NCI-H82 (cell line): ENCODE measurements at places on chromosomes 12 and 14.
A peak's percentile ranks its signal among the peaks of the same experiment; 100 is the strongest.

DNA sequence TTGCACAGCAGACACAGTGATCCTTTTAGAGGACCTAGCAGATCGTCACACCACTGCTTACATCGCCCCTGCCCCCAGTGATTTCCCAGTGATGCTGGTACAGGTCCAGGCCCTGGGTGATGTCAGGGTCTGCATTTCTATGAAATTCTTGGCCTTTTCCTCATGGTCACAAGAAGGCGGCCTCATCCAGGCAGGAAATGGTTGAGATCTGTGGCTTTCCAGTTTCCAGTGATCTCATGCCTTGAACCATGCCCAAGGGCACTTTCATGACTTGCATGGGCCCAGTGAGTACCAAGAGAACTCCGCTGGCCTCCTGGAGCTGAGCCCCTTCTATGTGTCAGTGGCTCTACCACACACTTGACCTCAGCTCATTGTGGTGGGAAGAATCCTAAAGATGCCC, 41.9 kb upstream of the BDKRB2 start:
- DNase-seq, result no peak

DNA sequence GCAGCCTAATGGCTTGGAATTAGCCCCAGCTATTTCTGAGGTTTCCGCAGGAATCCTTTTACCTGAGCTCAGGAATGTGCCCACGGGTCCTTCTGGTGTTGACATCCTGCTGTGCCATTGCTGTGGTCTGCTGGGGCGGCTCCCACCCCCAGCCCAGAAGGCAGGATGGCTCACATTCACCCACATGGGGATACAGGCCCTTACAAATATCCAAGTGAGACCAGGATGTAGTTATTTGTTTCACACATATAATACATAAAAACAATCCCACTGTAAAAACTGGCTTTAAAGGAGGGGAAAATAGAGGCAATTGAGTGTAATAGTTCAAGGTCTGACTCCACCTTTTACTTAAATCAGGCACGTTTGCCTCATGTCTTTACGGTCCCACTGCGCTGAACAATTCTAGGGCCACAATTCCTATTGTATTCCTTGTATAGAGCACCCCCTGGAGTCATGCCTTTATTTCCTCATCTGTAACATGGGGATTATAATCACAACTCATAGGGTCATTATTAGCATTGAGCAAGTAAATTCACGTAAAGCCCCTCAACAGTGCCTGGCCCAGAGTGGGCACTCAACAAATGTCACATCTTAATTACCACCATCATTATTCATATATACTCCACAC, 57.2 kb upstream of the FICD start:
- peak; percentile 25 for DNase-seq

GRCh38 chr14:78197051-78197450, 26.9 kb downstream of the NRXN3 start:
- DNase-seq, result no peak

DNA sequence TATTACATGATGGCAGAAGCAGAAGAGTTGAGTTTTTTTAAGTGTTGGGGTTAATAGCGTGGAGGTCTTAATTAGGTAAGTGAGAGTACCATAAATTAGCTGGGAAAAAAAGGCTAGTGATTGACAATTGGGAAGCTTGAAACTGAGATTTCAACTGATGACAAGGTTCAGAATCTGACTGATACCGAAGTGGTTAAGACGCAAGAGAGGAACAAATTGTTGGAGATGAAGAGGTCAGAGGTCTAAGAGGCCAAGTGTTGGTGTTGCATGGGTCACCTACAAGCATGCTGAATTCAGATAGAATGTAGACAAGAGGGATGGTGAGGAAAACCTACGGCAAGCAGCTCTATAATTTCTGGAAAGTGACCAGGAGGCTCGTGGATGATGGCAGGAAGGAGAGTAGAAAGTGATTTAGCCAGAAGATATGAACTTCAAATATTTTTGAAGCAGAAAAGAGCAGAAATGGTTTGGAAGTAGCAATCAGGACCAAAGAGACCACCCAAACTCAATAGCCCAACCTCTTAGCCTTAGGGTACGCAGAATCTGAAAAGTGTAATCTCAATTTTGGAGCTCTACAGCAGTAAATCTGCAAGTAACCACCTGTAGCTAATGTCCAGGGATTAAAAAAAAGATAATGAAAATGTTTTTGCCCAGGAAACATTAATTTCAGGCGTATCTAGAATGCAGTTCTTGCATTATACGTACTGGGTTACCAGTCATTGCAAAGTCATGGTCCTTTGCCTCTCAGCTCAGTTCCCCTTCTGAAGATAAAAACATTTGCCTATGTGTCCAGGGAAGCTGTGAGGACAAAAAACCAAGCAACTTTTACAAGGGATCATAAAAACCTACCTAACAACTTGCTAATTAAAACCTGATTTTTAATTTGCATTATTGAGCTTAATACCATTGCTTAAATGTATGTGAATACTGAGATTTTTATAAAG, 1.7 kb upstream of the TMPO start:
- DNase-seq, result no peak

DNA sequence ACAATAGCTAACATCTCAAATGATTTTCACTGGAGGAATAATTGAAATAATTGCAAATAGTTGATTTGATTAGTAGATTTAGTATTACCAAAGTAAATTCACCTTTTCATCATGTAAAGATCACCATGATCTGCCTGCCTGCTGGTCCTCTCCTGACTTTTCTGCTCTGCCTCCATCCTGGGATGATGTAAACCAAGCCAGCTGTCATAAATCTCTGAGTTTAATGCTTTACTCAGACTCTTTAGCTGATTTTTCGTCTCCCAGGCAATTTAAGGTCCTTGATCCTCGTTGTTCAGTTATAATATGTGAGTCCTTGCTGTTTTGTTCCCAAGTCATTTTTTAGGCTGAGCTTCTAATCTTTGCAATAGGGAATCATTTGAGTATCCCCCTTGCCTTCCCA, 138.0 kb downstream of the ANO4 start:
- no peak for DNase-seq

DNA sequence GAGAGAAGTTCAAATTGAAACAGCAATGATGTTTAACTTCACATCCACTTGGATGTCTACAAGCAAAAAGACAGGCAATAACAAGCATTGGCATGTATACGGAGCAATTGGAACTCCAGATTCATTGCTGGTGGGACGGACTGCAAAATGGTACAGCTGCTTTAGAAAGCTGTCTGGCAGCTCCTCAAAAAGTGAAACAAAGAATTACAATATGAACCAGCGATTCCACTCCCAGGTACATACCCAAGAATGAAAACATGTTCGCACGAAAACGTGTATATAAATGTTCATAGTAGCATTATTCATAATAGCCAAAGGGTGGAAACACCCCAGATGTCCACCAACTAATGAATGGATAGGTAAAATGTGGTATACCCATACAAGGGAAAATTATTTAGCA, 125.7 kb downstream of the HMGA2 start:
- DNase-seq, result no peak

GRCh38 chr12:121750507-121750955, 38.0 kb downstream of the TMEM120B start:
- no peak for DNase-seq

GRCh38 chr12:8603286-8603685, 9.4 kb downstream of the AICDA start:
- DNase-seq, result no peak

DNA sequence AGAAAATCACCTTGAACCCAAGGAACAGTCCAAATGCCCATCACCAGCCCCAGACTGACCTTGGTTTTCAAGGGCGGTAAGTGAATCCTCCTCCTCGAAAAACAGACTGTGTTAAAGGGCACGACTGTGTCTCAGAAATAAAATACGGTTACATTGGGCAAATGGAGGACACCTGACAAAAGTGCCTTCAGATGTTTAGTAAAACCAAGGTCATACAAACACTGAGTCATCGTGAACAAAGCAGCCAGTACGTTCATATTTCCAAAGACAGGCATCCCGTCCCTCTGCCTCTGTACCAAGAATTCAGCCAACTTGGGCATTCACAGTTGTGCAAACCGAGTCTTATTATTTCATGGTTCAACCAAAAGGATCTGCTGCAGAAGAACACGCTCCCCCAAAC, 25.9 kb downstream of the FOXN3 start:
- DNase-seq, result no peak

DNA sequence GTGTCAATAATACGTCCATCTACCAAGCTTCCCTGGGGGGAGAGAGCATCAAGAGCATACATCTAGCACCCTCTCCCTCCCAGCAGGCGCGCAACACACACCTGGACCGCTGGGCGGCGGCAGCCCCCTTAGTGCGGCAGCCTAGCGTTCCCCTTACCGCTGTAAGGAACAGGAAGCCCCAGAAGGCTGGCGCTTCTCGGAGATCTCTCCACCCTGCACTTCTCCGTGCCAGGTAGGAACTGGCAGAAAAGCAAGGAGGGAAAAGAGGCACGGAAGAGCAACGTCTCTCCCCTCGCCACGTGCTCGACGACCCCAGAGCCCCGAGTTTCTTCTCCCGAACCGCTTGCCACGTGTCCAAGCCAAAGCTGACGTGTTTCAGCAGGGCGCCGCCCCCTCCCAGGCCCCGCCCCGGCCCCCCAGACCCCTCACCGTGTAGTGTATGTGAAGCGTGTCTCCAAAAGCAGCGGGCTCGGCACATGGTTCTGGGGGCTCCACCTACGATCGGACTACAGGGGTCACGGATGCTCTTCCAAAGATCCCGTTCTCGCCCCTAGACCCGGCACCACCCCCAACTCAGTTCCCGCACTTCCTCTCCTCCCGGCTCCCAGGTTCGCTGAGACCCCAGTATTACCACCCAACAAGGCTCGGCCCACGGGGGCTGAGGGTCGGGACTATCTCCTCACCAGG, 532 bp downstream of the FKBP11 start:
- DNase-seq, result peak; percentile 88

- DNase-seq, result peak; percentile 28
These were observed 398.5 kb downstream of the MDGA2 start for GRCh38 chr14:47276931-47277330.
